ENCODE measurements at places on chromosomes 2 and 18.

GRCh38 chr2:154408786-154409185 lies 289.7 kb upstream of the KCNJ3 start:
- DNase-seq, result no peak

DNA sequence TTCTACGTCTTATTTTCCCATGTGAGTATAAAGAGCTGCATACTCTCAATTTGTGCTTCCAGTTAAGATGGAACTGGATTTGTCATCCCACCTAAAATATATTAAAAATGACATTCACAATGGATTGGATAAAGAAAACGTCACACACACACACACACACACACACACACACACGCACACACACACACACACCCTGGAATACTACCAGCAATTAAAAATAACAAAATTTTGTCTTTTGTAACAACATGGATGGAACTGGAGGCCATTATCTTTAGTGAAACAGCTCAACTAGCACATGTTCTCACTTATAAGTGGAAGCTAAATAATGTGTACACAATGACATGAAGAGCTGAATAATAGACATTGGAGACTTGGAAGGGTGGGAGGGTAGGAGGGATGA lies 3.8 kb upstream of the QPCT start:
- DNase-seq, result no peak

DNA sequence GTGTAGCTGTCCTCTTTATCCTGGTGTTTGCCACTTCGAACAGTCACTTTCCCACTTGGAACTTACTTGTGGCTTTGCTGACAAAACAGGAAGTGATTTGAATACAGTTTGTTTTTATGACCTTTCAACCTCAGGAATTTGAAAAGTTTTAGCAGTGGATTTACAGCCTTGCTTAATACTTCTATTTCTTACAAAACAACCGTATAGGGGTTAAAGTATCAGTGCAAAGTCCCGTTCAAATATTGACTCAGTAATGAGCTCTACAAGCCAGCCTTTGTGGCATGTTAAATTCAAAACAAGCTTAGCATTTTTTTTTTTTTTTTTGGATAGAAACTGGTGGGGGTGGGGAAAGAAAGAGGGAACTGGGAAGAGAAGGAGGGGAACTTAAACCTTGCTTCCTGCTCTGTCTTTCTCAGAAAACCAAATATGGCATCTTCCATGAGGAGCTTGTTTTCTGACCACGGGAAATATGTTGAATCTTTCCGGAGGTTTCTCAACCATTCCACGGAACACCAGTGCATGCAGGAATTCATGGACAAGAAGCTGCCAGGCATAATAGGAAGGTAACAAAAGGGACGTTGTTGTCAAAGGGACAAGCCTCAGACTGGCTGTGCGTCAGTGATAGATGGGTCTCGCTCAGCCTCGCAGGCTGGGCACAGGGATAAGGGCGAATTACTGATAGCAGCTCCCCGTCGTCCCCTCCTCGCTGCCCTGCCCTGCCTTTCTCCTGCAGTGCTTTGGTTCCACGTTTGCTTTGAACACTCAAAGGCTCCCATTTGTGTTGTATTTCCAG lies at the start of gene HNMT:
HNMT (plus strand) TSS at position 408 of the 793 bp plus-strand sequence; CDS start at position 427, 19 bp downstream.
- DNase-seq, result peak; percentile 58

GRCh38 chr18:34694591-34695165 lies 15.4 kb upstream of the DTNA start:
- no peak for DNase-seq

- no peak for DNase-seq
Observed at GRCh38 chr2:63163161-63163820, 112.7 kb downstream of the OTX1 start.

DNA sequence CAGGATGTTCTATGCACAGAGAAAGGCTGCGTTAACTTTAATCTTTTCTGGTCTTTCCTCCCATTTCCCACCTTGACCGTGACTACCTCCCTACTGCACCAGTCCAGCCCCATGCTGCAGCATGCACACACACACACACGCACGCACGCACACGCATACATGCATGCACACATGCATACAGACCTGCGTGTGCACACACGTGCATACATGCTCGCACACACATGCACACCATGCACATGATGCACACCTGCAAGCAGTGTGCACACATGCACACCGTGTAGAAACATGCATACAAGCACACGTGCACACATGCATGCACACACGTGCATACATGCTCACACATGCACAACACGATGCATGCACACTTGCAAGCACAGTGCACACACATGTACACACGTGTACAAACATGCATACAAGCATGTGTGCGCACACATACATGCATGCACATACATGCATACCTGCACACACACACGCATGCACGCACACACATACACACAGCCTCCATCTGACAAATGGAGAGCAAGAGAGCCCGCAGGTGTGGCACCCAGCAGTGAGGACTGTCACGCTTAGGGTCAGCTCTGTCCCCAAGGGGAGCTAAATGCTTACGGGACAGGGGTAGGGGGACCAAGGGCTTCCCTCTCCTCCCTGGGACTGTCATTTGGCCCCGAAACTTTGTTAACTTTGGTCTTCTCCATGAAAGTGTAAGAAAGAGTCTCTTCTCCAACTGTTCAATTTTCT lies 18.2 kb downstream of the SNORC start:
- no peak for DNase-seq

DNA sequence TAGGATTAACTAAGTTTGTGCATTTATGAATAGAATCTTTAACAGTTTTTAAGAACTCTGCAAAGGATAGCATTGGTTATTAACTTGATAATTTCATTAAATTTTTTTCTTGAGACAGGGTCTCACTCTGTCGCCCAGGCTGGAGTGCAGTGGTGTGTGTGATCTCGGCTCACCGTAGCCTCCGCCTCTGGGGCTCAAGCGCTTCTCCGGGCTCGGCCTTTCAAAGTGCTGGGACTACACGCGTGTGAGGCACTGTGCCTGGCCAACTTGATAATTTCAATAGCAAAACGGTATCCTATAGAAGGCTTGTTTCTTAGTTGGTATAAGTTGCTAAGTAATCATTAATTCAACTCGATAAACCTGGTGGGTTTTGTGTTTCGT lies 38.0 kb downstream of the ADNP2 start:
- DNase-seq, result no peak

GRCh38 chr2:72511906-72512305 lies 313.9 kb downstream of the EXOC6B start:
- no peak for DNase-seq

- no peak for DNase-seq
Observed at GRCh38 chr2:196159221-196159892, 12.0 kb downstream of the STK17B start.

- peak; percentile 69 for DNase-seq
Observed at GRCh38 chr18:5582849-5583681, 39.3 kb upstream of the EPB41L3 start.

DNA sequence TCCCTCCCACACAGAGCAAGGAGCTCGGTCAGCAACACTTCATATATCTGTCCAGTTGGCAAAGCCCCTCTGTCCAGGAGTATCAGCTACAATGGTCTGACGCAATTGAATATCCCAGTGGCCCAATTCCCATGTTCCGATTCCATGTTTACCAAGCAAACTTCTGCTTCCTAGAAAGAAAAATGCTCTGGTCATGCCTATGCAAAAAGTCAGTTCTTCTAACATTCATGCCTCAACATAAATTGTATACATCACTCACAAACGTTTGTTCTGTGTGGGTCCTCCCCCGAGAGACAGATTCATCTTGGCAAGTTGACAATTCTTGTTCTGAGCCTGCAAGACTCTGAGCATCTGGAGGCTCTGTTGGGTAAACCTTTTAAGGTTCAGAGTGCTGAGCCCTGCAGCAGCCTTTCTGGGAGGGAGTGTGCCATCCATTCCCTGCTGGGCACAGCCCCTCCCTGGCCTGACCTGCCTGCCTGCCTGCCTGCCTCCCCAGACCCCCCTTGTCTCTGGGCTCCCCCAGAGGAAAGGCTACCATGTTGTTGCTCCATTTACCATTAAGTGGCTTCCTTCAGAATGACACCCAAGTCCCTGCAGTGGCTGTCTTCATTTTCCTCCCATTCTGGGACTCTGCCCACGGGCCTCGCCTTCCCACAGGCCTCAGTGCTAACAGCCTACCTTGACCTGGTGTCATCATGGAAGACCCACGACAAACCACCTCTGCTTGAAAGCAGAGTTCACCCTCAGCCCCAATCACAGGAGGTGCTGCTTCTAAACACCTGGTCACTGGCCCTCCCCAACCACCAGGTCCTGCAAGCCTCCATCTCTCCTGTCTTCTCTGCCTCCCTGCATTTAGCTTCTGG lies 37.6 kb upstream of the TAF1B start:
- no peak for DNase-seq

GRCh38 chr2:36963106-36963505 lies 3.2 kb downstream of the STRN start:
- no peak for DNase-seq
